CD4-positive, alpha-beta T cell treated with Interleukin-21 for 1 hour (primary cell): ENCODE measurements at places on chromosomes 2 and 18.

DNA sequence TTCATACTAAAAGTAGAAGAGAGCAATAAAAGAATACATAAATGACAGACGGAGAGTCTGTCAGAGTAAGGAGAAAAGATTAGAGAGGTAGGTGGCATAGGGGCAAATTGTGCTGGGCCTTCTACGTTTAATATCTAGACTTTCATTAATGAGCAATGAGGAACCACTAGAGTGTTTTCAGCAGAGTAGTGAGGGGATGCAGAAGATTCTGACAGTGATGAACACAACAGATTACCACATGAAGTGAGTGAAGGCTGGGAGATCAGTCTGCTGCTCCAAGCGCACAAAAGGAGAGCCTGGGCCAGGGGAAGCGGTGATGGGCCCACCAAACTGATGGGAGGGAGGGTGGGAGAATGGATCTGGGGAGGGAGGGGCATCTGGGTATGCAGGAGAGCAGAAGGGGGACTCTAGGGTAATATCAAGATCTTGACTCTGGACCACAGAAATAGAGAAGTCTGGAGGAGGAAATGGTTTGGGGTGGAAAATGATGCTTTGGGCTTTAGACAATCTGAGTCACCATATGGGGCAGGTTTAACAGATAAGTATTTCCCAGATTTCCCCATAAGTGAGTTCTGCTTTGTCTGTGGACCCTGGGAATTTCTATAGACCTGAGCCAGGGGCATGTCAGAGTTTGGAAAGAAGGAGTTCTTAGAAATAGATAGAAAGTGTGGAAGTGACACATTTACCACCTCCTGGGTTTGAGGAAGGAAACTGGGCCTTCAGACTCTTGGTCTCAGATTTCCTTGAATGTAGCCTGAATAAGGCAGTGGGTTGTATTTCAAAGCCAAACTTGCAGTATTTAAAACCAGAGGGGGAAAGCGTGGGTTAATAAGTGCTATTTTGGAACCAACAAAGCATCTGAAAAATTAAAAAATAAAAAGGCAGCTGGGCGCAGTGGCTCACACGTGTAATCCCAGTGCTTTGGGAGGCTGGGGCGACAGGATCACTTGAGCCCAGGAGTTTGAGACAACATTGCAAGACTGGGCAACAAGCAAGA is 15.0 kb upstream of the IL1A start:
- no peak for DNase-seq

DNA sequence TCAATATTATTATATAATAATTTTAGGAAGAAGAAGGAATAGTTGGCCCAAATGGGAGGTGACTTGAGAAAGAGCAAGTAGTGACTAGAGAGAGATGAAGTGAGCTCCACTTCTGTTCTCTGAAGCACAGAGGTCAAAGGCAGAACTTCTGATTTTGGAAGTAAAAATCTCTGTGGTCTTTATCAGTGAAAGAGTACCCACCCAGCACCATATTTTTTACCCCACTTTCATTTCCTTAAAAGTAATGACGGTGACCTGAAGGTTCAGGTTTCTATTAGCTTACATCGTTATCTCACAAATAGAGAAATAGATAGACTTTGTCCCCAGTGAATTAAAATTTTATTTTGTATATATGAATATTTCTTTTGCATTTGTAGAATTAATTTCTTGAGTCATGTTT is 95.3 kb downstream of the CDH7 start:
- no peak for DNase-seq

DNA sequence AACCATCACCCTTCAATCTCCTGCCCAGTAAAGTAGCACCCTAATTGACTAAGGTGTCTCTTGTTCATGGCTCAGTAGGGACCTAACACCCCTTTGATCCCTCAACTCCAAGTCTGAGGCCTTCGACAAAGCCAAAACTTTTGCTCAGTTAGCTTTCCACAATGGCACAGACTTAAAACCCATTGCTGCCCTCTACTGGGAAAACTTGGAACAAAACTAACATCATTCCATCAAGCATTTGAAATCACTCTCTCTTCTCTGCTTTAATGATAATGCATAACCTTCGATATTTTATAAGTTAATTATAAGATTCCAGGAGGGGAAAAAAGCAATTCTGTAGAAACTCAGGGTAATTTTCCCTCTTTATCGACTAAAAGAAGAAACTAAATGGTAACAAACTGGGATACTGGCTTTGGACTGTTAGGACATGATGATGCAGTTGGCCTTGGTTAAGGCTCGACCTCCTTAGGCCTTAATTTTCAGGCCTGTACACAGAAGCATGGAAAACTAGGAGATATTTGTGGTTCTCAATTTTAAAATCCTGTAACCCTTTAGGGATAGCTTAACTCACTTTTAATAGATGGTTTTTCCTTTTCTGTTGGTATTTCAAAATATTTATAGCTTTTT is 127.8 kb downstream of the STK39 start:
- peak; percentile 43 for DNase-seq

- no peak for DNase-seq
These were observed 60.9 kb upstream of the NT5C1B start for GRCh38 chr2:18650221-18650620.

DNA sequence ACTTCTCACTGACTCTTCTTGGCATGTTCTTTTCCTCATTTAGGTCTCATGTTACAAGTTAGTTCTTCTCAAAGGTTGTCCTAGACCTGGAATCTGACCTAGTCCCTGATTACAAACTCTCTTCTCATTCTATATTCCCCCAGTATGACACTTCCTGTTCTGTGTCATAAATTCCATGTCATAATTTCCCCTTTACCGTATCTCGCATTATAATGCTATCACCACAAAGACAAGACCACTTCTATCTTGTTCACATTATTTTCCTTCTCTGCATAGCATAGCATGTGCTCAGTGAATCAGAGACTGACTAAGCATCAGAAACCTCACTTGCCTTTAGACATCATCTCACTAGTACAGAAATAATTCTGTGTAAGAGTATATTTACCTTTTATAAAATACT is 63.6 kb upstream of the CAVIN2 start:
- no peak for DNase-seq

DNA sequence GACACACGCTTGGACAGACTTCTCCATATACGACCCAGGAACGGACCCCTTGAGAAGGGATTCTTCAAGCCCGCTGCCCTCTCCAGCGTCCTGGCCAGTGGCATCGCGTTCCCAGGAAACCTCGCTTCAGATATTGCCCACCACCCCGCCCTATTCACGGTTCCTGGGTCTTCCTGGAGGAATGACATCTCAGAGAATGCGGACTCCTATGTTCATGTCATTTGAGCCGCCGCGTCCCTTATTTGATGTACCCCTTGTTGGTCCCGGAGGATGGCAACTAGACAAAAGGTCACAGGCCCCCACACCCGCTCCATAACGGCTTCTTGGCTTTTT is 588 bp upstream of the CCDC93 start:
- DNase-seq: no peak

- no peak for DNase-seq
These were observed 37.2 kb upstream of the ID2 start for GRCh38 chr2:8644605-8645175.

GRCh38 chr18:79476031-79476917 is 80.5 kb downstream of the NFATC1 start:
- DNase-seq: no peak

DNA sequence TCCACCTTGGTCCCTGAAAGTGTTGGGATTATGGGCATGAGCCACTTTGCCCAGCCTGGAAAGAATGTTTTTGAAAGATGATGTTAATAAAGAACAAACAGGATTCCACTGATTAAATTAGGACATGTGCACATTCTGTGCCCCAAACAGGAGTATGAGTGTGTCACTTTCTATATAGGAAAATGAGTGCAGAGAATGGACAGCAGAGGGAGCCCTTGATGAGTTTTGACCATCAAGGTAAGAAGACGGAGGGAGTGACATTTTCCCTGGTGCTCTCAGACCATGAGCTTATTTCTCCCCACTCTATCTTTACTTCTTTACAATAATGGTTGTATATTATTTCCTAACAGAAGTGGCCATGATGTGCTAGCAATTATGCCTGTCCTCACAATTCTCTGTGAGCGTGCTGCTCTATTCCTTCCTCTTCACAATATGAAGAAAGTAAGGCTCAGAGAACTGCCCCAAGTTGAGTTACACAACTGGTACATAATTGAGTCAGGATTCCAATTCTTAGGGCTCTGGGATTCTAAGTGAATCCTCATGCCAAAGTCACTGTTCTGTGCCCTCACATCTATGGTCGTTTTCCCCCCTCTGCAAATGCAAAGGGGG is 20.6 kb downstream of the RPL37A start:
- peak; percentile 61 for DNase-seq

GRCh38 chr2:8636041-8636491 is 45.8 kb upstream of the ID2 start:
- DNase-seq: no peak

- DNase-seq: no peak
These were observed 151.3 kb upstream of the PELI1 start for GRCh38 chr2:64295326-64296139.
